IMR-90 (cell line): ENCODE measurements at places on chromosomes 1 and 21. TPM values are rescaled to one million over a fixed set of nuclear protein-coding genes. Genes with fewer than 3 reads are reported as not detected.
A peak's percentile ranks its signal among the peaks of the same experiment; 100 is the strongest.

DNA sequence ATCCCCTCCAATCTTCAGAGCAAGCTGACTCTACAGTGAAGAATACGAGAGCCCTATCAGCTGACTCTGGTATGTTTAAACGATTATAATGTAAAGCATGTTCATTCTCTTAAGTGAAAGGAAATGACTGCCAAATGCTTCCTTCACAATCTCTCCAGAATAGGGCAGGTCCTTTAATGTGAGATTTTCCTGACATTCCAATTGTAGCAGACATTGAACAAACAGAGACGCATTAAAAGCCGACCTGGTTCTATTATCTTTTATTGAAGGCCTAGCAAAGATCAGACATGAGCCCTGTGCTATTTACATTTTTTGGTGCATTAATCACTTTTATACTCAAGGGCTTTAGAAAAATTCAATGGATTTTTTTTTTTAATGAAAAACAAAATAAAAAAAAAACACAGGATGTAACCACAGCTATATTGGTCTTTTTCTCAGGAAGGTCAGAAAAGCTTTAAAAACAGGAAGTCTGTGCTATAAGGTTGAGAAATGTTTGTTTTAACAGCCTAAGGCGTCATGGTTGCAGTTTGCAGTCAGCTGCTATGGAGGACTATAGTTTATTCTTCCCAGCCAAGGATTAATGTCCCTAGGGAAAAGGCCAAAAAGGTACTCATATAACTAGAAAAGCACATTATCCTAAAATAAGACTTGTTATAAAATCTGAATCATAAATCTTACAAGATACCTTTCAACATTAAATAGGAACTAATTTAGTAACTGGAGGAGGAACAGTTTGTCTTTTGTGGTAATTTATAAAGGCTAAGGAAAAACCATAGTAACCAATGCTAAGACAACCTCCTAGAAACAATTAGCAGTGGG is 104.8 kb downstream of the RERE start:
- no peaks in the 10 kb centered on the region for H3K36me3 ChIP-seq
- H3K4me1 ChIP-seq: peaks cover 8% of the 10 kb centered on the region
- peak overlapping the region; percentile 64; the same call in 1 of the 2 replicates for H3K27ac ChIP-seq
- DNase-seq: peak; percentile 96
- H3K27me3 ChIP-seq: no peaks in the 10 kb centered on the region
- H3K4me3 ChIP-seq: no peak overlapping the region

- no peak for DNase-seq
- no peaks in the 10 kb centered on the region for H3K4me1 ChIP-seq
- no peak overlapping the region for H3K27ac ChIP-seq
- no peaks in the 10 kb centered on the region for H3K36me3 ChIP-seq
- no peak overlapping the region for H3K4me3 ChIP-seq
These were observed 218.6 kb downstream of the SLC44A5 start for GRCh38 chr1:75392278-75392677.

The SLC16A4 gene
- total RNA-seq: 65.2 and 73.0 TPM in 2 replicates

- DNase-seq: no peak
- H3K36me3 ChIP-seq: no peaks in the 10 kb centered on the region
- no peak overlapping the region for H3K27ac ChIP-seq
- no peaks in the 10 kb centered on the region for H3K4me1 ChIP-seq
- no peaks in the 10 kb centered on the region for H3K27me3 ChIP-seq
These were observed 269.3 kb upstream of the LYPLAL1 start for GRCh38 chr1:218904416-218904815.

DNA sequence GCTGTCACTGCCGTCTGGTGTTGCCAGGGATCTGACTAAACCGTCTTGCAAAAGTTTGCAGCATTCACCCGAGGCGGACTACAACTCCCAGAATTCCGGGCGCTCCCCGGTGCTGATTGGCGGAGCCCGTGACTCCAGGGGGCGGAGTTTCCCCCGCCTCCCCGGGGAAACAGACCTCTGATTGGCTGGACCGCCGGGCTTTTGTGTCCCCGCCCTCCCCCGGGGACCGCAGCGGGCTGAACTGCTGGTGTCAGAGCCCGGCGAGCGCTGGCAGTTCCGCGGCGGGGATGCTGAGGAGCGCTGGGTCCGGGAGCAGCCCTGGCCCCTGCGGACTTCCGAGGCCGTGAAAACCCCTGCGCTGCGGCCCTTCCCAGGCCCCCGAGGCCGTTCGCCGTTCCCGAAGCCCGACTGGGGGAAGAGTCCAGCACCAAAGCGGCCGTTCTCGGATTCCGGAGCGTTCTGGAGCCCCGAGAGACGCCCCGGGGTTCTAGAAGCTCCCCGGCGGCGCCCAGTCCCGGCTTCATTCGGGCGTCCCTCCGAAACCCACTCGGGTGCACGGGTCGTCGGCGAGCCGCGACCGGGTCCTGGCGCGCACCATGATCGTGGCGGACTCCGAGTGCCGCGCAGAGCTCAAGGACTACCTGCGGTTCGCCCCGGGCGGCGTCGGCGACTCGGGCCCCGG is at the start of gene SESN2:
TSS of gene SESN2 (plus strand) at position 267 of the 682 bp plus-strand sequence. CDS start at position 597, 330 bp downstream.
- H3K4me1 ChIP-seq: peaks cover 15% of the 10 kb centered on the region
- H3K27me3 ChIP-seq: no peaks in the 10 kb centered on the region
- DNase-seq: peak; percentile 99
- peaks cover 4% of the 10 kb centered on the region; the same call in 1 of the 2 replicates for H3K36me3 ChIP-seq
- H3K27ac ChIP-seq: peak within 1 kb of the TSS; percentile 92

DNA sequence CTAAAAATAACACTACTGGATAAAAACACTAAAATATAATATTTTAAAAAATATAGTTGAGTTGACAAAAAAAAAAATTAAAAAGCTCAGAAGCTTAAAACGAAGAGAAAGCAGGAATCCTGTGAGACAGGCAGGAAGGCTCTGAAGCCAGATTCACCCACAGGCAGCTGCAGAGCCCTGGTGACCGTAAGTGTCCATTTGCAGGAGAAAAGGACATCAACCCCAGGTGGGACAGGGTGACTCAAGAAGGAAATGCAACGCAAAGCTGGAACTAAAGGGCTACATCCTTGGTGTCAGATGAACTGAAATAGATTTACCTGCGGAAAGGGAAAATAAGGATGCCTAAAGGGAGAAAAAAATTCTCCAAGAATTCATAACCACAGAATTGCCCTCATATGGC is 46.8 kb downstream of the USP24 start:
- H3K27me3 ChIP-seq: no peaks in the 10 kb centered on the region
- no peak overlapping the region for H3K27ac ChIP-seq
- peaks cover 15% of the 10 kb centered on the region for H3K36me3 ChIP-seq
- no peaks in the 10 kb centered on the region; the same call in 1 of the 2 replicates for H3K4me1 ChIP-seq
- no peak overlapping the region for H3K4me3 ChIP-seq
- no peak for DNase-seq

GRCh38 chr1:184386312-184387068 is at the start of gene C1orf21:
Gene C1orf21 (plus strand): TSS chr1:184387029. CDS start chr1:184477510, 90,481 bp downstream.
- H3K27ac ChIP-seq: peak within 1 kb of the TSS; percentile 60
- no peaks in the 10 kb centered on the region for H3K36me3 ChIP-seq
- H3K4me3 ChIP-seq: peak within 1 kb of the TSS; percentile 61
- H3K4me1 ChIP-seq: peaks cover 4% of the 10 kb centered on the region; the same call in 1 of the 2 replicates

- H3K27me3 ChIP-seq: no peaks in the 10 kb centered on the region
- peak overlapping the region; percentile 96 for H3K27ac ChIP-seq
- peak; percentile 89 for DNase-seq
- H3K4me1 ChIP-seq: peaks cover 37% of the 10 kb centered on the region
- H3K36me3 ChIP-seq: peaks cover 3% of the 10 kb centered on the region
These were observed 145.4 kb downstream of the SLC45A1 start for GRCh38 chr1:8463144-8463927.

DNA sequence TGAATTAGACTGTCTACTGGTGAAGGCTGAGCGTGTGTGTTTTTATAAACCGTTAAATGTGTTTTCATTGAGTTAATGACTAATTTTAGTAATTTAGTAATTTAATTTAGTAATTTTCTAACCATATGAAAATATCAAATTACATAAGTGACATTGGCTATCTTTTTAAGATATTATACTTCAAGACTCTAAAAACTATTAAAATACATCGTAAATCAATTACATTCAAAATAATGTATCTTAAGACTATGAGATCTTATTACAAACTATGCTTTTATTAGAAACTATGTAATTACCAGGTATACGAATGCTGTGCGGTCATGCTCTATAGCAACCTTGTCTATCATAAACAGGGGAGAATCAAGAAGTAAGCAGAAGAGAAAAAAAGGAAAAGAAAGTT is 21.6 kb downstream of the MAP3K21 start:
- no peak for DNase-seq
- H3K27me3 ChIP-seq: no peaks in the 10 kb centered on the region
- no peak overlapping the region for H3K27ac ChIP-seq
- H3K4me1 ChIP-seq: no peaks in the 10 kb centered on the region
- no peaks in the 10 kb centered on the region for H3K36me3 ChIP-seq

GRCh38 chr1:3419415-3420204 is 34.9 kb upstream of the ARHGEF16 start:
- H3K36me3 ChIP-seq: no peaks in the 10 kb centered on the region
- no peak for DNase-seq
- no peak overlapping the region for H3K4me3 ChIP-seq
- no peak overlapping the region for H3K27ac ChIP-seq
- H3K4me1 ChIP-seq: no peaks in the 10 kb centered on the region

DNA sequence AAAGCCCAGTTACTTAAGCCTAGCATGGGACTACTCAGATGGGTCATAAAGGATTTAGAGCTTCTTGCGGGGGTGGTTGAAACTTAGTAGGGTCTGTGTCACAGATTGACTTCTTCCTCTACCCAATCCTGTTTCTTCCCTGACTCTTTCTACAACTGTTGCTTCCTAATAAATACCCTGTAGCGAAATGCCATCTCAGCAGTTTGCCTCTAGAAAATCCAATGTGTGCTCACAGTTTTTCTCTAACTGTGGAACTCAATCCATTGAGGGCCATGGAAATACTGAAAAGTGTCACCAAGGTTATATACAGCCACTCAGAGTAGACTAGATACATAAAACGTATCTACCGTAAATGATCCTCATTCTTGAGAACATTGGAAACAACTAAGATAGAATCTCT is 217.7 kb downstream of the COL24A1 start:
- H3K27ac ChIP-seq: no peak overlapping the region
- H3K27me3 ChIP-seq: no peaks in the 10 kb centered on the region
- no peak overlapping the region for H3K4me3 ChIP-seq
- H3K36me3 ChIP-seq: no peaks in the 10 kb centered on the region
- no peaks in the 10 kb centered on the region; the same call in 1 of the 2 replicates for H3K4me1 ChIP-seq

- no peak overlapping the region for H3K4me3 ChIP-seq
- H3K27ac ChIP-seq: peak overlapping the region; percentile 91
- H3K27me3 ChIP-seq: no peaks in the 10 kb centered on the region
- H3K4me1 ChIP-seq: peaks cover 55% of the 10 kb centered on the region
- peak; percentile 35 for DNase-seq
These were observed 22.6 kb downstream of the ZBTB17 start for GRCh38 chr1:15953294-15953771.
